ENCODE measurements at places on chromosomes 1 and 21.

- no peak for DNase-seq
Measured at GRCh38 chr1:233496993-233497392, 116.9 kb upstream of the KCNK1 start.

GRCh38 chr1:32405672-32406467, 11.6 kb upstream of the BSDC1 start:
- DNase-seq: no peak

- DNase-seq: no peak
Measured at GRCh38 chr1:42033629-42034028, 114.9 kb upstream of the HIVEP3 start.

DNA sequence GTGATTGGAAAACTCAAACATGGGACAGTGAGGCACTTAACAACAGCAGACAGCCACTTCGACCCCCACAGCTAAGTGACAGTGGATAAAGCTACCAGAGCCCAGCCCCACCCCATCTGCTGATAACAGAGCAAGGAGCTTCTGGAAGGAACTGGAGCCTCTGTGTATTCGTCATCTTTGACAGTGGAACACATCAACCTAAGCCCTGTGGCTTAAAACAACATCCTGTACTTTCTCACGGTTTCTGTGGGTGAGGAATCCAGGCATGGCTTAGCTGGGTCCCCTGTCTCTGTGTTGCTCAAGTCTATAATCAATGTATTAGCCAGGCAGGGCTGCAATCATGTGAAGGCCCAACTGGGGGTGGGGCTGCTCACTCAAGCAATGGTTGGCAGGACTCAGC, 18.4 kb upstream of the SIPA1L2 start:
- DNase-seq: no peak

DNA sequence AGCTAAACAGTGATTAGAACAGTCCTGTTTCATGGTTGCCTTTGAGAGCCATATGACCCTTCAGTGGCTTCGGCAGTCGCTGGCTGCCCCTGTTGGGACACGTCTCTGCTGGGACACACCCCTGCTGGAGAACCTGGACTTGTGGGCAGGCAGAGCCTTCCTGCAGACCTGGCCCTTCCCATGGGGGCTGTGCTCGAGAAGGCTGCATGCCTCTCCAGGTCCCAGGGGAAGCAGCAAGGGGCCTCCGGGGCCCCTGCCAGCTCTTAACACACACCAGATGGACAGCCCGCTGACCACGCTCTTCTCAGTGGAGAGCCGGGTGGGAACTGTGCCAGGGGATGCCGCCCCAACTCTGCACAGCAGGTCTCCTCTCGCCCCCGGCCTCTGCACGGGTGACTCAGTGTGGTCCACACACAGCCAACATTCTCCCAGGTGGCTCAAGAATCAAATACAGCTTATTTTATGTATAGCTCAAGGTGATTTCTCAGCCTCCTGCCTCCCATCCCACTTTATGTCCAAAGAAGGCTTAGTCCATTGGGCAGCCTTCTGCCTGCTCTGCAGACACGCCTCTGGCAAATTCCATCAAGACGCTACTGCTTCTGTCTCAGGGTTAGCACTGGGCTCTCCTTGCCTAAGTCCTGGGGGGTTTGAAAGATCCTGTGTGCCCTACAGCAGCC, 450.8 kb downstream of the KIF26B start:
- no peak for DNase-seq

DNA sequence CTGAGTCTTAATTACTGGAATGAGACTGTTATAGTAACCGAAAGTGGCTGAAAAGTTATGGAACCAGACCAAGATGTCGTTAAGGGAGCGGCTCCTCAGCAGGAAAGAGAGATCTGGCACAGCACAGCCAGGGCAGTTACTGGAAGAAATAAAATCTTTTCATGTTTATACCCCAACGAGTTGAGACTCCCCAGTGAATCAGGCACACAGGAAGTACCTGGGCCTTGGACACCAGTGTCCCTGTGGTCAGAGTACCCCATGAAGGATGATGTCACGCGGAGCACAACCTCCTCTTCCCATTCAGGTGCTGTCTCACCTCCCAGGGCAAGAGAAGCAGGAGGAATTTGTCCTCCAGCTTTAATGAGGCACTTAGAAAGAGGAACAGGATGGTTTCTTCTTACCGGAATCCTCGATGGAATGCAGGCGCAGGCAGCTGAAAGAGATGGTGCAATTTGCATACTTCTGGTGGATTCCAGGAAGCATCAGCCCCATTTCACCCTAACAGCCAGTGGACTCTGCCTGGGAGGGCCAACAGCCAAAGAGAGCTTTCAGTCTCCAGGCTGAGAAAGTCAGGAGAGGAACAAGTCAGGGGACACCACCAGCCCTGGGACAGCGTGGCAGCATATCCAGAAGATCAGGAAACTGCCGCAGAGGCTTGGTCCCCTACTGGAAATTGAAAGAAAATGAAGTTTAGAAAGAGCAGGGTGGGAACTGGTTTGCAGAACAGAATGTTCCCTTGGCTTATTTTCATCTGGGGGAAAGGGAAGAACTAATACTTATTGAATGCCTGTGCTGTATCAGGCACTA, 35.9 kb upstream of the CTTNBP2NL start:
- no peak for DNase-seq

GRCh38 chr1:223775054-223775453, 62.7 kb downstream of the CAPN2 start:
- DNase-seq: no peak

DNA sequence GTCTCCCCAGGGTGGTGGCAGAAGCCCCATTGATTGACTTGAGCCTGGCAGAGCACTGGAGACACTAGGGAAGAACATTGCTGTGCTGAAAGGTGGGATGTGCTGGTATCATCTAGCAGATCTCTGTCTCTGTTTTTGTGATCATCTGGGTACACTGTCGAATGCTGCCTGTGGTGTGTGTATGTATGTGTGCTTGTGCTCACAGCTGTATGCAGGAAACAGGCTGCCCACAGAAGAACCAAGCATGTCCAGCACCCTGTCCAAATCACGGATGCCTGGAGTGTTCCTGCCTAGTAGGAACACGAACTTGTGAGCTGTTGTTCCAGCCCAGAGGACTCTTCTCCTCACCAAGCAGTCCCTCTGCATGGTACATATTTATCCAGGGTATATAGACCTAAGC, 1.5 kb downstream of the BRINP2 start:
- DNase-seq: no peak

DNA sequence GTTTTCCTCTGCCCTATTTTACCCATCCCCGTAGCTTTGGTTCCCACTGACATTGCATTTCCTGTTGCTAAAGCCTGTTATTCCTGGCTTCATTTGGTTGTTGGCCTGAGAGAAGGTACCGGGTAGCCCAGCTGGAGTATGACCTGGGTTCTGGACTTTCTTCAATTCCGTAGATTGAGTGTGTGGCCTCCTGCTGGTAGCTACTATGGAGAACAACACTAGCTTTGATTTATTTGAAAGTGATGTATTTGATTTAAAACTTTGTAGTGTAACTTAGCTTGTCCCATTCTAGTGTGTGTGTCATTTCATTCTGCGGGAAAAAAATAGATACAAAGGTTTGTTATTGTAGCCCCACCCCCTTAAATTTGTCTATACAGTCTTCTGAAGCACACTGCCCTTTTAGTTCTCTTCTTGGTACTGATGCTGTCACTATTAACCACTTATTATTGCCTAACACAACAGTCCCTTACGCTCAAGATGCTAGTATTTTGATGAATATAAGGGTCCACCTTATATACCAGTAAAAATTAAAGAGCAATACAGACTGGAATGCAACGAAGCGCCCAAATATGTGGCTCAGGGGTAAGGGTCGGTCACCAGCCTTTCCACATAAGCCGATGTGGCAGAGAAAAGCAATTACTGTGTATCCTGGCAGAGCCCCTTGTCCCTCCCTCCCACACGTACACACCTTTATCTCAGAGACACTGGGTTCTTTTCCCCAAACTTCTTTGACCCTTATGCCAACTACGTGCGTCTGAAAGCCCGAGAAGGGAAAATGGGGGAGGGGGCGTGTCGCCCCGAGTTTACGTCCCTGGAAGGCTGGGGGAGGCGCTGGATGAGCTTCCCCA, 643 bp upstream of the MOV10 start:
- DNase-seq: no peak

GRCh38 chr1:222239130-222239529, 308.8 kb downstream of the HHIPL2 start:
- no peak for DNase-seq

DNA sequence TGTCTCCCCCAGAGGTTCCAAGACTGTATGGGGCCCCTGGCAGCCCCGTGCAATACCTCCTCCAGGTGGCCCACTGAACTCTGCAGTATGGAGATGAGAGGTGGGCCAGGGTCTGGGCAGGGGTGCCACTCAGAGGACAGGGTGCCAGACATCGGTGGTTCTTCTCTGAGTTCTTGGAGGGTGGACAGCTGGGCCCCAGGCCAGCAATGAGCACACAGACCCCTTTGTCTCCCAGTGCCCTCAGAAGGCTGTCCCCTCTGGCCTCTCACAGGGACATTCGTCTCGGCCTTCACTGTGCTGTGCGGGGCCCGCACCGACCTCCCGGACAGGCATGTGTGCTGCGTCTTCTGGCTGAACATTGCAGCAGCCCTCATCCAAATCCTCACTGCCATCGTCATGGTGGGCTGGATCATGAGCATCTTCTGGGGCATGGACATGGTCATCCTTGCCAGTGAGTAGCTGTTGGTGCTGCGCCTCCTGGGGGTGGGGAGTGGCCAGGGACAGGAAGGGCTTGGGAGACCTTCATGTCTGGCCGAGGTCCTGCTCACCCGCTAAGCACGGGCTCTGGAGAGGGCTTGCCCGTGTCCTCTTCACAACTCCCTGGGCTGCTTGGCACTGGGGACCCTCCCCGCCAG, 48.1 kb downstream of the STUM start:
- DNase-seq: no peak

DNA sequence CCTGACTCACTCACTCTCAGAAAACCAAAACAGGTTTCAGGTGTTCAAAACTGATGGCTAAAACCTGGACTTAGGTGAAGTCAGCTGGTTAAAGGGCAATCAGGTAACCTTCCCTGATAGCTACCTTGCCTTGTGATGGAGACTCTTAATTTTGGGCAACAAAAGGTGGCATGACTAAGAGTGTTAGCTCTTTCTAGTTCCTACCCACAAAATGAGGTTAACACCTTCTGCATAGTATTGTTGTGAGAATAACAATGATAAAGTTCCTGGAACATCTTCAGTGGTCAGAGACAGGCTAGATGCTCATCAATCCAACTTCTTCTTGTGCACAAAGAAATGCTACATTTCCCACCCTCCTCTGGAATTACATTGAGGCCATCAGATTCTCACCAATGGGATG, 214.8 kb downstream of the ZNF648 start:
- no peak for DNase-seq

DNA sequence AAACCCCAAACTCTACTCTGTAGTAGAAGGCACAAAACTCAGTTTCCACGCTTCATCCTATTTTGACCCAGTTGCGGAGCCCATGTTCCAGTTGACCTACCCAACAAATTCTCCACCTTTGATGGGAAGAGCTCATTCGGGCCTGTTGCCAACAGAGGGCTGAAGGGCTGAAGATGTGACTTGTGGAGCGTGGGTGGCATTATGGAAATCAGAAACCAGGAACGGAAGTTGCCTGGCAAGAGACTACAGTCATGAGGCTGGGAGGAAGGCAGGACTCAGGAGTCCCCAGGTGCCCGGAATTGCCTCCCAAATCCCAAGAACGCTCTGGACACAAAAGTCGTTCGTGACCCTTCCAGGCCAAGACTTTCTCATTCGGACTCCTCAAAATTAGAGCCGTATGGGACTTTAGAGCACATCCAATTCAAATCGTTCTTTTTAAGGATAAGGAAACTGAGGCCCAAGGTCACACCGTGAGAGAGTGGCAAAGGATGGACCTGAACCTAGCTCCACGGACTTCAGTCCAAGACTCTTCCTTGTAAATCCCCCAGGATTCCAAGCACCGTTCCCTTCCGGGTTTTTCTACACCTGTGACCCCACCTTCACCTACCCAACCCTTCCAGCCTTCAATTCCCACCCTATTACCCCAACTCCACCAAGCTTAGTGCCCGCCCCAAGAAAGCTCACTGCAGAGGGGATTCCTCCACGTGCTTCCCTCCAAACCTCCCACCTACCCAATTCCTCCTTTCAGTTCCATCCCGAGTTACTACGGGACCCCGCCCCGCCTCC, 739 bp downstream of the SMG5 start:
- DNase-seq: peak; percentile 13

- peak; percentile 74 for DNase-seq
Measured at GRCh38 chr1:212671342-212672031, 28.2 kb downstream of the BATF3 start.

DNA sequence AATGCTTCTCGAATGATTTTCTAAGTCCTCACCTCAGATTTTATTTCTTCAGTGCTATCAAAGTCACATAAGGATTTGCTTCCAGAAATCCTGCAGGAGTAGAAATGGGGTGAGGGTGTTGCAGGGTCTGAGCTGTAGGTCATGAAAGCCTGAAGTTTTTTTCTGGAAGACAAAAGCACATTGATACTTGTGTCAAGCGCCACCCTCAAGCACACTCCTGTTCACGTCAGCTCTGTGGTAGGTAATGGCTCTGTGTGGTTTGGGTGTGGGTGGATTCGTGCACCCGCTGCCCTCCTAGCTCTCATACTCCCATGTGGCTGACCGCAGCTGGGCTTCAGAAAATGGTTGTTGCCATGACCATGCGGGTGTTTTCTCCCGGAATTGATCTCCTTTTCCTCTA, 39.9 kb downstream of the AKNAD1 start:
- DNase-seq: peak; percentile 47

GRCh38 chr1:95723346-95723745, 489.3 kb downstream of the RWDD3 start:
- DNase-seq: no peak

- DNase-seq: no peak
Measured at GRCh38 chr1:4227986-4228385, 327.9 kb upstream of the C1orf174 start.

- no peak for DNase-seq
Measured at GRCh38 chr1:216325946-216326345, 97.3 kb downstream of the USH2A start.

DNA sequence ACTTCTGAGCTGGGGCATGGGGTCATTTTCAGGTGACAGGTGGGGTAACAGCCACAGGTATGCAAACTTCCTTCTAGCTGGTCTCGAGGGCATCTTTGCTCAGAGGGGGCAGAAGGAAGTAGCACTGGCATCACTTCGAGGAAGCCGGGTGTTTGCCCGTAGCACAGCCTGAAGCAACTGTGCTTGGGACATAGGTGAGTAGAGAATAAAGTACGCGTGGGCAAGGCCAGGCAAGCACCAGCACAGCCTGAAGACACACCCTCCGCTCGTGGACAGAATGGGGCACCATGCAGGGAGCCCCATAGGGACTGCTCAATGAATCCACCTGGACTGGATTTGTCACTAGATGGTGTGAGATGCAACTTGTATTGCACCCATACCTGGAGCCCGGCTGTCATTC, 167.1 kb downstream of the KCNJ6 start:
- no peak for DNase-seq

GRCh38 chr21:16900685-16901084, 612.2 kb upstream of the CXADR start:
- no peak for DNase-seq

DNA sequence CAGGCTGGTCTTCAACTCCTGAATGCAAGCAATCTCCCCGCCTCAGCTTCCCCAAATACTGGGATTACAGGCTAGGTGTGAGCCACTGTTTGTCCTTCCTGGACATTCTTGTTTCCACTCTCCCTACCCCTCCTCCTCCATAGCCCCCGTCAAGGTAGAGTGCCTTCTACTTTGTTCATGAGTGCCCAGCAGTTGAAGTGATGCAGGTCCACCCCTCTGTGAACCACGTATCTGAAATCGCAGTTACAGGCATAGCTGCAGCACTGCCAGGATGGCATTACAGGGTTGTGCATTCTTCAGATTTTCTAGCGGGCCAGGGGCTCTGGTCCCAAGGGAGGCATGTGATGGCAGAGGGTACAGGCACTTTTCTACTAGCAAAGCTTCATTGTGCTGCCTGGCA, 7.4 kb upstream of the TLR5 start:
- DNase-seq: no peak
